Mammary epithelial cell (primary cell): ENCODE measurements at places on chromosomes 2 and 18.

- peak; percentile 91 for DNase-seq
These were observed 31.8 kb downstream of the CREG2 start for GRCh38 chr2:101355401-101356054.

- DNase-seq, result no peak
These were observed 208.9 kb downstream of the ZEB2 start for GRCh38 chr2:144310889-144311608.

DNA sequence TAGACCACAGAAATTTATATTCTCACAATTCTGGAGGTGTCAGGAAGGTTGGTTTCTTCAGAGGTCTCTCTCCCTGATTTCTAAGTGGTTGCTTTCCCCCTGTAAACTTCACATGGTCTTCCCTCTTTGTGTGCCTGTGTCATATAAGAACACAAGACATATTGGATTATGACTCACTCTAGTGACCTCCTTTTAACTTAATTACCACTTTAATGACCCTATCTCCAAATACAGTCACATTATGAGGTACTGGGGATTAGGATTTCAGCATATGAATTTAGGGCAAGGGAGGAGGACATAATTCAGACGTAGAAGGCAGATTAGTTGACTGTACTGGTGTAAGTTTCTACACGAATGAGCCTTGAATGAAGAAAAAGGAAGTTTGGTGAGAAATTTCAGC lies 38.2 kb upstream of the EPHA4 start:
- no peak for DNase-seq

DNA sequence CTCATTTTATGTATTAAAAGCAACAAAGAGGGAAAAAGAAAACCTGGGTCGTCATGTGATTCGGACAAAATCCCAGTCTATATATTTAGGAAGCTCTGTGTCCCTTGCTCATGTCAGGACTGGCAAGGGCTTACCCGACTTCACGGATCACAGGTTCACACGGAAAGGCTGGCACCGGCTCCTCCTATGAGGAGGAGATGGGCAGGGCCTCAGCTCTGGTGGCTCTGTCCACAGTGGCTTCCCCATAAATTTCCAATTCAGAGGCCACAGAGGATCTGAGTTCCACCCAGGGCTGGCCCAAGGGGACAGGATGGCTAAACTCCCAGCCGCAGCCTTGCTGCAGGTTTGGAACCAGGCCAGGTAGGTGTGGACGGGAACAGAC lies 186.8 kb downstream of the BCL2 start:
- no peak for DNase-seq

DNA sequence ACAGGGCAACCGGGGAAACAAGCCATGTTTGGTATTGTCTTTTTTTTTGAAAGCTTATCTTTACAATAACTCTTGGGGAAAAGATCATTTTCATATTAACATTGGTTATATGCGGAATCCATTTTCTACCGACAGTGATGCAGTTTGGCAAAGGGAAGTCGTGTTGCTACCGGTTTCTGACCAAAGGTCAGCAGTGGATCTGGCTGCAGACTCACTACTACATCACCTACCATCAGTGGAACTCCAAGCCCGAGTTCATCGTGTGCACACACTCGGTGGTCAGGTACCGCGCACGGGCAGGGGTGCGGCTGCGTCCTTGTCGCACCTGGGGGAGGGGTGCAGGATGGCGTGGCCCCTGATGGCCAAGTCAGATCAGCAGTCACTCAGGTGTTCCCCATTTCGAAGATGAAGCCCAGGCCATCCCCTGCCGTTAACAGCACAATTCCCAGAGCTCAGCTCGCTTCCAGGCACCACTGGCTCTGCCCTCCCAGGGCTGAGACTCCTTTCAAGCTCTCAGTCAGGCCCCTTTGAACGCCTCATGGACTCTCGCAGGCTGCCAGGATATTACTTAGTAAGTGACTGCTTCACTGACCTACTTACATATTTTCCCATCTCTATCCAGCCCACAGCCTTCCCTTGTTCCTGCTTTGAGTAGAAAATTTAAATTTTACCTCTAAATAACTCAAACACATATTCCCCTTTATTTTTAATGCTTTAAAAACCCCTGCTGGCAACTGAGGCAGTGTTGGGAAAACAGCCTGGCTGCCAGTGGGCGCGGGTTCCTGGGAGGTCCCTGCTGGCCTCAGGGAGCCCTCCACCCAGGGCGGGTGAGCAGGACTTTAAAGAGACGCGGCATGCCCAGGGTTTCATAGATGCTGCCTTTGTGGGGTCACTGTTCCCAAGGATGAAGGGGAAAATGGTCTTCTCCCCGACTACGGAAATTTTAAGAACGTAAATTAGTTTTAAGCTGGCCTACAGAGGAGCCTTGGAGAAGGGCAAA lies 33.6 kb upstream of the RPL31 start:
- DNase-seq, result no peak

GRCh38 chr2:10963155-10963554 lies 51.4 kb downstream of the KCNF1 start:
- peak; percentile 41 for DNase-seq

DNA sequence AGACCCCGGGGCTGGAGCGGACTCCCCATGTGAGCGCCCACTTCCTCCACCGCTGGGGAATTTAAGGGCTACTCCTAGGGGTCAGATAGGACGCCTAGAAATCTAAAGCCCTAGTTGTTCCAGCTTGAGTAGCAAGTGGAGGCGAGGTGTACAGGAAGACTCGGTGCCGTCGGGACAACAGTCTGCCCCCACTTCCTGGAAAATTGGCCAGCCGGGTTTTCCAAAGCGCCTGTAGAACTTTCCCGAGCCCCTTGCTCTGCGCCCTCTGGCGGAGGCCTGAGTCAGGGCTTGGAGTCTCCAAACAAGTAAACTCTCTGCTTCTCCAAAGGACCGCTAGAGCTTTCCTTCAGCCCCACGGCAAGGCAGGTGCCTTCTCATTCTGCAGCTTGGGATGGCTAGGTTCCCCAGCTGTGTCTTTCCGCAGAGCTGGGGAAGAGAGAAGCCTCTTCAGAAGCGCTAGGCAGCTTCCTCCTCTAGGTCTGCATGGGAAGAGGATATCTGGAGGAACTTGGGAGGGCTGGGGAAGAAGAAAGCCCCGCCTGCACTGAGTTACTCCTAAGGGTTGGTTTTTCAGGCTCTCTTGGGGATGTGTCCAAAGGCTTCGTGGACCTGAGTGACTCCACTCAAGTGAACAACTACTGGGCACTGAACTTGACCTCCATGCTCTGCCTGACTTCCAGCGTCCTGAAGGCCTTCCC lies 681 bp downstream of the SPR start:
- DNase-seq, result peak; percentile 83

DNA sequence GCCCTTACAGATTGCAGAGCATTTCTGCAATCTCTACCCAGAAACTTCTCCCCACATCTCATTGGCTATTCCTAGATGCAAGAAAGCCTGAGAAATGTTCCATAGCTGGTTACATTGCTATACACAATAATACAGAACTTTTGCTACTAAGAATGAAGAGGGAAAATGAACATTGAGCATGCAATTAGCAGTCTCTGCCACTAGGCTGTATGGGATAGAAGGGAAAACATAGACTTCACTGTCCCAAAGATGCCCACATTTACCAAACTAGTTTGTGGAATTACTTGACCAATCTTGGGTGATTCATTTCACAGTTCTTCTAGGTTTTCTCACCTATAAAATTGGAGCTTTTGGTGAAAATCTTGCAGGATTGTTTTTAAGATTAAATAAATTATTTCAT lies 265.7 kb upstream of the NT5C1B start:
- peak; percentile 13 for DNase-seq

DNA sequence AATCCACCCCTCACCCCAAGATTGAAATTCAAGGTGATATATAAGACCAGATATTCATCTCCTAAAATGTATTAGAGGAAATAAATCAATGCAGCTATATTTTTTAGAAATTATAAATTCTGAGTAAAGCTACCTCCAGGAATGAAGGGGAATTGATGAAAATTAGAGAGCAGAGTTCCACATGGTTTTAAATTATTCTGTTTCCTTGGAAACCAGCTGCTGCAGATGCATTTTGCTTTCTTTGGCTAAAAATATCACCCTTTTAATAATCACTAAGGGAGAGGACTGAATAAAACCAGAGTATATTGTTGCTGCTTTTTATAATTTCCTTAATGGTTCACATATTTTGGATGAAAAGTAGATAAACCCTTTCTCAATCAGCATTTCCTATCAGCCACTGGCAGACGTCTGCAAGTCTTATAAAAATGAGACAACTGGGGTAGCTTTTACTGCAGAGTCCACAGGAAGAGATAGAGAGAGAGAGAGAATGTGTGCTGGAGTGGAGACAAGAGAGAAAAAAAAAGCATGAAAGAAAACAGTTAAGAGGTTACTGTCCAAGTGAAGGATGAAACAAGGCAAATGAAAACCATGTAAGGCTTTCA lies 2.0 kb downstream of the CSRNP3 start:
- no peak for DNase-seq

GRCh38 chr2:30768708-30769480 lies 38.4 kb downstream of the CAPN13 start:
- no peak for DNase-seq

DNA sequence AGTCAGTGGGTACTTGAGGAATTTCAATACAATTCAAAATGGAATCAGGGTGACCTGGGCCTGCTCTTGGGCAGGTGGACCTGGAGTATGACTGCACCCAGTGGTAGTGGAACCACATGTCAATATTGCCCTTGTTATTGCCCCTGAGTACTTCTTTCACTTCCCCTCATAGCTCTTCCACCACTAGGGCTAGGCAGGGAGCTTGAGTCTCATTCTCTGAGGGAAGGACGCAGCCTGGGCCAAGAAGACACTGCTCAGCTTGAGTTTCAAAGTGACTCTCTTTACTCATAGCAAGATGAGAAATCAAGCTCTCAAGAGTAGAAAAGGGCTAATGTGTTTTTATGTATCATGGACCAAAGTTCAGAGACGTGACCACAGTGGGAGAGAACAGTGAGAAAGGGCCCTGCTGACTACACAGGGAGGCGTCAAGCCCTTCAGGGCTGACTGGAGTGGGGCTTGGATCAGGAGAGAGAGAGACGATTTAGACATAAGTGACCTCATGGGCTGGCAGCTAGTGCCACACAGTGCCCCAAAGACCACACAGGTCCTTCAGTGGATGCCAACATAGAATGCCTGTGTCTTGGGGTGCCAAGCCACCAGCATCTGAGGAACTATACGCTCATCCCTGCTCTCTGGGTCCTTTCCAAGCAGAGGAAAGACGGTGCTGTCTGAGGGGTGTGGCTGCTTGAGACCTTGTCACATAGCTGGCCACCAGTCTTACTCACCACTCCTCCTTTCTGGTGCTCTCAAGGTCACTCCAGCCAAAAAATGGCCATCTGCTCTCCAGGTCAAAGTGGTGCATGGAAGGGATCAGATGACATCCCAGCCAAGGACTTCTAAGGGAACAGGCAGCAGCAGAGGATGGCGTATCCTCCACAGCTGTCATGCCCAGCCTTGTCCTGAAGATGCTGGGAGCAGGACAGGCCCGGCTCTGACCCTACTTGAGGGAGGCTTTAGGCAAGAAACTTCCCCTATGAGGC lies 13.0 kb downstream of the PTMA start:
- no peak for DNase-seq

DNA sequence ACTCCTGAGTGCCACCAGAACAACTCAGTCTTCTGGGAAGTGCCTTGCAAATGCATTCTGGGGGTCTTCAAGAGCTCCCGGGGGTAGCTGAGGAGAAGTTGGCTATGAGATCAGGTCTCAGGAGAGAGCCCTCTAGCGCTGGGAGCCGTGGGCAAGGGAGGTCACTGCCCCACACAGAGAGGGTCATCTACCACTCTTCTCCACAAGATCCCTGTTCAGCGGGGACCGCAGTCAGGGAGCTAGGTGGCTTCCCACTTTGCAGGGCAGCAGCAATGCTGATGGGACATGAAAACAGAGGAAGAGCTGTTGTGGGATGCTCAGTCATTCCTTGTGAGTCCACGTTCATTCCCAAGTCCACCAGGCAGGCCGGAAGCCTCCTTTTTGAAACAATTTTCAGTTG lies 66.6 kb downstream of the ACKR3 start:
- no peak for DNase-seq

DNA sequence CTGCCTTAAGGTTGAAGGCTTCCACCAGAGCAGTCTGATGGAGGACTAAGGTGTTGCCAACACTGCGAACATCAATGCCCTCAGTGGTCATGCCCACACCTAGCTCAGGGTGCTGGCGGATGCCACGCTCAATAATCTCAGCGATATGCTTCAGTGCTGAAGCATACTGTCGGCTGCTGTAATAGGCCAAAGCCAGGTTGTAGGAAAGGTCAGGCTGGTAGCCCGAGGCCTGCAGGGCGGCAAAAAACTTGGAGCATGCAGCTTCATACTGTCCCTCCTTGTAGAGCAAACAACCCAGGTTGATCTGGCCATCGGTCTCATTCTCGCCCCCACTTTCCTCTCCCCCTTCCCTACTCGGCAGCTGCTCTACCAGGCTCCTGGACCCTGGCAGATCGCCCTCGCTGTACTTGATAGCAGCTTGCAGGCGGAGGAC lies 159.4 kb downstream of the AGPS start:
- DNase-seq, result no peak
